ENCODE measurements at places on chromosomes 1 and 21.

- no peak for DNase-seq
Measured at GRCh38 chr1:109816975-109817535, 53.3 kb upstream of the EPS8L3 start.

- no peak for DNase-seq
Measured at GRCh38 chr1:76238094-76238628, 163.6 kb downstream of the ST6GALNAC3 start.

GRCh38 chr1:156740237-156740740 lies 599 bp downstream of the MRPL24 start:
- DNase-seq: no peak

- no peak for DNase-seq
Measured at GRCh38 chr1:51263147-51263877, 27.2 kb downstream of the RNF11 start.

DNA sequence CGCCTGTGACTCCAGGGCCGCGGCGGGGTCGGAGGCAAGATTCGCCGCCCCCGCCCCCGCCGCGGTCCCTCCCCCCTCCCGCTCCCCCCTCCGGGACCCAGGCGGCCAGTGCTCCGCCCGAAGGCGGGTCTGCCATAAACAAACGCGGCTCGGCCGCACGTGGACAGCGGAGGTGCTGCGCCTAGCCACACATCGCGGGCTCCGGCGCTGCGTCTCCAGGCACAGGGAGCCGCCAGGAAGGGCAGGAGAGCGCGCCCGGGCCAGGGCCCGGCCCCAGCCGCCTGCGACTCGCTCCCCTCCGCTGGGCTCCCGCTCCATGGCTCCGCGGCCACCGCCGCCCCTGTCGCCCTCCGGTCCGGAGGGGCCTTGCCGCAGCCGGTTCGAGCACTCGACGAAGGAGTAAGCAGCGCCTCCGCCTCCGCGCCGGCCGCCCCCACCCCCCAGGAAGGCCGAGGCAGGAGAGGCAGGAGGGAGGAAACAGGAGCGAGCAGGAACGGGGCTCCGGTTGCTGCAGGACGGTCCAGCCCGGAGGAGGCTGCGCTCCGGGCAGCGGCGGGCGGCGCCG lies at the start of gene SIM2:
SIM2 (plus strand) TSS at position 135 of the 565 bp plus-strand sequence. CDS start 632 bp downstream, outside the sequence.
- DNase-seq: peak; percentile 55

GRCh38 chr1:206729507-206729906 lies 41.1 kb upstream of the IL19 start:
- no peak for DNase-seq

DNA sequence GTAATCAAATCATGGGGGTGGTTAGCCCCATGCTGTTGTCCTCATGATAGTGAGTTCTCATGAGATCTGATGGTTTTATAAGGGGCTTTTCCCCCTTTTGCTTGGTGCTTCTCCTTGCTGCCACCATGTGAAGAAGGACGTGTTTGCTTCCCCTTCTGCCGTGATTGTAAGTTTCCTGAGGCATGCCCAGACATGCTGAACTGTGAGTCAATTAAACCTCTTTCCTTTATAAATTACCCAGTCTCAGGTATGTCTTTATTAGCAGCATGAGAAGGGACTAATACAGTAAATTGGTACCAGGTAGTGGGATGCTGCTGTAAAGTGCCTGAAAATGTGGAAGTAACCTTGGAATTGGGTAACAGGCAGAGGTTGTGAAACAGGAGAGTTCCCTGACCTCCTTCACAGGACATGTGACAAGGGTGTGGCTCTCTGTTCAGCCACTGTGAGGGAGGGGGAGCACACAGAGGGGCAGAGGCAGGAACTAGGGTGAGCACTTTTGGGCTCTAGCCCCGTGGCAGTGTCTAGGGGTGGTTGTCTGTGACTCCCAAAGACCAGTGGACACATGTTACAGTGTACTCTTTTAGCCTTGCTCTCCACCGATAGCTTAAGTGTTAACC lies 105.3 kb downstream of the BACH1 start:
- no peak for DNase-seq

DNA sequence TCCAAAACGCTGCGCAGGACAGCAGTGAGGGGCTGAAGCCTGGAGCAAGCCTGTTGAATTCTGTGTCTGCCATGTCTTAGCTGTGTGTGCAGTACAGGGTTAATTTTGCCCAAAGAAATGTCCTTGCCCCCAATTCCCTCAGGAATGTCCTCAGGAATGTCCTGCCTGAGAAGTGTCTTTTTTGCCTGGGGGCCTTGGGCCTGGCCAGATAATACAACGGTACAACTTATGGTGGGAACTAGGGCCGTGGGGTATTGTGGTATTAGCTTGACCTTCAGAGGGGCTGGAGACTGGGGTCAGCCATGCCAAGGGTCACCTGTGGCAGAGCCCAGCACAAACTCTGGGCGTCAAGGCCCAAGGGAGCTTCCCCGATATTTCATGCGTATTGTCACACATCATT lies 107.7 kb downstream of the AJAP1 start:
- no peak for DNase-seq

DNA sequence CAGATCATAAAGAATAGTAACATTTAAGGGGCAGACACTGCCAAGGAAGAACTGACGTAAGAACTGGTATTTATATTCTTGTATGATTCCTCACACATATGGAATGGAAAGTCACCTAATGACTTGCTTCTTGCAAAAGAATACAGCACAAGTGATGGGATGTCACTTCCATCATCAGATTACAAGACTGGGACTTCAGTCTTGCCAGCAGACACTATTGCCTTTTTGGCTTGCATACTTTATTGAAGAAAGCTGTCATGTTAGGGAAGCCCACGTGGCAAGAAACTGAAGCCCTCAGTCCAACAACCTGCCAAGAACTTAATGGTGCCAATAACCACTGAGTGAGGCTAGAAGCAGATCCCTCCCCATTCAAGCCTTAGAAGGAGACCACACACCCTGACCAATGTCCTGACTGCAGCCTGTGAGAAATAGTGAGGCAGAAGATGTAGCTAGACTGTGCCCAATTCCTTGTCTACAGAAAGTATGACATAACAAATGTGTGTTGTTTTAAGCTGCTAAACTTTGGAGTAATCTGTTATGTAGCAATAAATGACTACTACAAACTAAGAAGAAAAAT lies 12.0 kb downstream of the EGLN1 start:
- no peak for DNase-seq

- no peak for DNase-seq
Measured at GRCh38 chr1:5843521-5844096, 148.6 kb downstream of the NPHP4 start.

DNA sequence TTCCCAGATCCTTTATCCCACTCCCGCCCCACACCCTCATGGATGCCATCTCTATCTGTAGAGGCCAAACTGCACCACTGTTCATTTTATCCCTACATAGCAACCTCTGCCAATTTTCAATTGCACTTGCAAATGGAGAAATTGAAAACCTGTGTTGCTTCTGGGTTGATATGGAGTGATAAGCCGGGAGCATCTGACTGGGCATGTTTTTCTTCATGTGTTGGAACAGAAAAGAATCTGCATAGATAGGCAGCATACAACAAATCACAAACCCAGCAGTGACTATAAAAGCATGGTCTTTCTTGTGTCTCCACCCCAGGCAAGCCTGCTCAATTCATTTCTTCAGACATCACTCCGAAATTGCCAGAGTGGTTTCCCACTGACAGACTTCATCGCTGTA lies 608.8 kb upstream of the CAMK1G start:
- DNase-seq: no peak

DNA sequence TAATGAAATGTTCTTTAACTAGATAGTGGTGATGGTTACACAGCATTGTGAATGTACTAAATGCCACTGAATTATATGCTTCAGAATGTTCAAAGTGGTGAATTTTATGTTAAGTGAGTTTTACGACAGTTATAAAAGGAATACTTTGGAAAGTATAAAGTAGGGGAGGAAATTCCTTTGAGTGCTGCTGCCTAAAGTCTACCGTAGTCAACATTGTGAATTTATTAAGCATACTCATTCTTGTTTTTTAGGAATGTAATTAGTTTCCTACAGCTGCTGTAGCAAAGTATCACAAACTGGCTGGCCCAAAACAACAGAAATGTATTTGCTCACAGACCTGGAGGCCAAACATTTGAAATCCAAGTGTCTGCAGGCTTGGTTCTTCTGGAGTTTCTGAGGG lies 73.0 kb downstream of the SWT1 start:
- no peak for DNase-seq

GRCh38 chr21:44802396-44803153 lies 955 bp upstream of the UBE2G2 start:
- no peak for DNase-seq
